ENCODE measurements at places on chromosomes 13 and 19.

- DNase-seq = no peak
Measured at GRCh38 chr13:72489751-72490150, 237.7 kb downstream of the MZT1 start.

- no peak for DNase-seq
Measured at GRCh38 chr13:25846222-25846984, 205.4 kb downstream of the SHISA2 start.

DNA sequence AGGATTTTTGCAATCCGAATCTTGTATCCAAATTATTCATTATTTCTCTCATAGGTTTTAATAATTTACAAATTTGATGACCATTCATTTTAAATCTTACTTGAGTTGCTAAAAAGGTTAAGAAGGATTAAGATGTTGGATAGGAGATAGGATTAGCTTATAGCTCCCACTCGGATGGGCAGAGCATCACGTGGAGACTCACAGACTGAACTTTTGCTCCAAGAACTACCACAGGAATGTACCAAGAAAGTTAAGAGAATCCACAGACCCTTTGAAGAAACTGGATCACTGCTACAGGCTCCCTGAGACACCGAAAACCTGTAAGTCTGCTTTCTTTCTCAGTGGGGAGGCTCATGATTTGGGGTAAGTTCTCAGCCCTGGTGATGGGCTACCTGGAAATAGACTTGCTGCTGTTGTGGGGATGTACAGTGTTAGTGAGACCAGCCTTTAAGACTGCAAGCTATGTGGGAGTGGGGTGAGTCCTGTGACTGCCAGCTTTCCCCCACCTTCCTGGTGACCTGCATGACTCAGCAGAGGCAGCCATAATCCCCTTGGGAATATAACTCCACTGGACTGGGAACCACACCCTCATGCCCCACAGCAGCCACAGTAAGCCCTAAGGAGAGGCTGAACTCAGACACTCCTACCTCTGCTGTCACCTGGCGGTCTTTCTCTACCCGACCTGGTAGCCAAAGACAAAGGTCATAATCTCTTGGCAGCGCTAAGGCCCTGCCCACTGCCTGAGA, 1458.0 kb downstream of the OLFM4 start:
- DNase-seq = no peak

DNA sequence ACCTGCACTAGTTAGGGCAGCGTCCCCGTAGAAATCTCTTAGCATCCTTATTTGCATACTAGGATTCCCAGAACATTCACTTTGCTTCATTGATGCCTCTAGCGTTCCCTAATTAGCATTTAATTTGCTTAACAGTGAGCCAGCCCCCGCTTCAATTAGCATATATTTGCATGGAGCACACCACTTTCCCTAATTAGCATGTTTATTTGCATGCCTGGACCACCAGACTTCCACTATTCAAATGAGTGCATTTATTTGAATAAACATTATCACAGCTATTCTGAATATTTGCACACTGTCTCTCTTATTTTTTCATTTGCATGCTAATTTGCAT, 69.6 kb downstream of the RYR1 start:
- no peak for DNase-seq

DNA sequence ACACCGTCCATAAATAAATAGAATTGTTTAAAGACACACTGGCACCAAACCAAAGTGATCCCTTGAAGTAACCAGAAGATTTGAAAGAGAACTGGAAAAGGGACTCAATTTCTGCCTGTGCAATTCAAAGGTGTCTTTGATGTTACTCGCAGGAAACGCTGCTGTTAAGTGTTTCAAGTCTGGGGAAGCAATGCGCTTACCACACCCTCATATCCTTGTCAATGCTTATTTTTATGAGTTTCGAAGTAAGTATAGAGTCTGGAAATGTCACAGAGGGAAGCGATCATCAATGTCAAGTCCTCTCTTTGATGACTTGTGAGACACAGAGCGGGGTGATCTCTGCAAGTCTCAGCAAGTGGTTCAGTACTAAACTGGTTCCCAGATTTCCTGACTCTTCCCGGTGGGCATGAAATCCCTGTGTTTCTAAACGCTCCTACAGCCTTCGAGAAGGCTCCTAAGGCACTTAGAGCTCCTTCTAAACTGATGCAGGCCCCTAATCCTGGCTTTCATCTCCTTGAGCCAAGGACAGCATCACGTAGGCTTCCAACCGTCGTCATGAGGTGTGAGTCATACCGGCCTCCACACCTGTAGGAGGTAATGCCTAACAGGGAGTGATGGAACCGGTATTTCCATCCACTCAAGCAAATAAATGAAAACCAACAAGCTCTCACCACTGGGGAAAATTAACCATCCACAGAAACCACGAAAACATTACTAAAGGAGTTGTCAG, 22.8 kb downstream of the SYDE1 start:
- peak; percentile 46 for DNase-seq

GRCh38 chr13:48569104-48569666, 36.3 kb upstream of the RCBTB2 start:
- DNase-seq = no peak

- peak; percentile 58 for DNase-seq
Measured at GRCh38 chr19:47713046-47714021, at the start of gene EHD2. Gene EHD2, plus strand, starts transcription at chr19:47713422. Its CDS starts 3,191 bp downstream, at chr19:47716613.

GRCh38 chr13:52845334-52845761, 3.1 kb downstream of the PCDH8 start:
- DNase-seq = peak; percentile 6

GRCh38 chr19:19540715-19541515, 2.9 kb downstream of the CILP2 start:
- peak; percentile 79 for DNase-seq

- no peak for DNase-seq
Measured at GRCh38 chr19:17214508-17215126, 540 bp upstream of the USE1 start.

DNA sequence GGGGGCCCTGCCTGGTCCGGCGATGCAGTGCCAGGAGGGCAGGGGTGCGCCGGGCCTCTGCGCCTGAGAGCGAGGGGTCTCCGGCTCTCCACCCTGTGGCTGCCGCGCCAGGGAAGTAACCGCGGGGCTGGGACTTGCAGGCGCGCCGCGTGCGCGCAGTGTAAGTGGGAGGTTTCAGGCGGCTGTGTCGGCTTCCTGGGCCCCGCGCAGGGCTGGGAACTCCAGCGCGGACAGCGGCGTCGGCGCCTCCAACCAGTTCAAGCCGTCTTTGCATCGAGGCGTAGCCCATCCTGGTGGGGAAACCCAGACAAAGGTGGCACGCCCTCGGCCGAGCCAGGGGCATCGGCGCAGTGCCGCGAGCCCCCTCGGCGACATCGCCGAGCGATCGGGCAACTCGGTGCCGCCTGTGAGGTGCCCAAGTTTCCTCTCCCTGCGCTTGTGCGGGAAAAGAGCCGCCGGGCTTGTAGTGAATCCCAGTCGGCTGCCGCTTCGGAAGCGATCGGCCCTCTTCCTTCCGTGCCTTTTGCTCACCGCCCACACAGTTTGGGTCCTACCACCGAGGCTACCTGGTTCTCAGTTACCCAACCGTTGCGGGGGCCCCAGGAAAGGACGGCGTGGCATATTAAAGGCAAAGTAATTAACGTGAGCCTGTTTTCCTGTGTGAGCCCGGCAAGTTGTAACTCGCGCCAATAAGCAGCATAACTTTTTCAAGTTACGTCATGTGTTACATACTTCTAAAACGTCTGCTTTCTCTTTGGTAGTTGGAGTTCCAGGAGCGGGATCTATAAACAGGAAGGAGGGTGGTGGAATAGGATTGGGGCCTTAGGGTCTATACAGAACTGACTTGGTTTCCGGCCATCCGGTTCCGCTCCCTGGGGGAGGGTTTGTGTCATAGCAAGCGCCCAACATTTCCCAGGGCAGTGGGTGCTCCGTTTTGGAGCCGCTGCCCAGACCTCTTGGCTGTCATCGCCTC, 1.2 kb downstream of the LRCH1 start:
- DNase-seq = peak; percentile 81

DNA sequence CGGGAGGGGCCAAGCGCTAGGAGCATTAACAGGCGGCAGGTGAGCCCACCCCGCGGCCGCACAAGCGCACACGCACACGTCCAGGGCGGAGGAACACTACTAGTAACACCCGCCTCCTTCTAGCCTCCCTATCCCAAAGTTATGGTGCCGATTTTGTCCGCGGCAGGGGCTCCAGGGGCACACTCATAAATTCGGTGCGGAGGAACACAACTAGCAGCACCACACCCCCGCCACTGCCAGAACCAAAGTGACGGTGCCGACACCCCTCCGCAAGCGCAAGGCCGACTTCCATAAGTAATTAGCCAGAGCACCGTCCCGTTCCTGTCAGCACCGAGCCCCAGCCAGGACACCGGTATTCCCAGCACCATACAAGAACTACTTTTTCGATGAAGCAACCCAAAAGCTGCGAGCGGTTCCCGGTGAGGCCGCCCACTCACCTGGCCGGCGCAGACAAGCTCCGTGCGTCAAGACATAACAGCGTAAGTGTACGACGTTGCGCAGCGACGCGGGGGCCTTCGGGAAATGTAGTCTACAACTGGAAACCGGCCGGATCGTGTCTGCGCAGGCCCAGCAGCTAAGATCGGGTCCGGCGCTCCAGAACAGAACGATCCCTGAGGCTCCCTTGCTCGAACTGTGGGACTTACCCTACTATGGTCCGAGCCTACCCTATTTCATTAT, at the start of the genes ZNF540 and ZNF571:
ZNF540 (plus strand) TSS at position 573 of the 678 bp plus-strand sequence. CDS start 3,572 bp downstream, outside the sequence.
ZNF571 (minus strand) TSS at position 489 of the 678 bp plus-strand sequence. CDS start 8,116 bp downstream, outside the sequence.
- DNase-seq = peak; percentile 90

DNA sequence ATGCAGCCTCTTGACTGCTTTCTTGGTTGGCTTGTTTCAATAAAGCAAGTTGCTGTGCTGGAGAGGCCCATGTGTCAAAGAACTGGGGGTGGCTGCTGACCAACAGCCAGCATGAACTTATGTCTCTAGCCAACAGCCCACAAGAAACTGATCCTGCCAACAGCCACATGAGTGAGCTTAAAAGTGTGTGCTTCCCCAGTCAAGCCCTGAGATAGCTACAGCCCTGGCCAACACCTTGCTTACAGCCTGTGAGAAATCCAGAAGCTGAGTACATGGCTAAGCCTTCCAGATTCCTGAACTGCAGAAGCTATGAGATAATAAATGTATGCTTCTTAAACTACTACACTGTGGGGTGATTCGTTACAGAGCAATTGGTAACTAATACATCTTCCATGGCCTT, 38.9 kb upstream of the IPO5 start:
- DNase-seq = no peak

DNA sequence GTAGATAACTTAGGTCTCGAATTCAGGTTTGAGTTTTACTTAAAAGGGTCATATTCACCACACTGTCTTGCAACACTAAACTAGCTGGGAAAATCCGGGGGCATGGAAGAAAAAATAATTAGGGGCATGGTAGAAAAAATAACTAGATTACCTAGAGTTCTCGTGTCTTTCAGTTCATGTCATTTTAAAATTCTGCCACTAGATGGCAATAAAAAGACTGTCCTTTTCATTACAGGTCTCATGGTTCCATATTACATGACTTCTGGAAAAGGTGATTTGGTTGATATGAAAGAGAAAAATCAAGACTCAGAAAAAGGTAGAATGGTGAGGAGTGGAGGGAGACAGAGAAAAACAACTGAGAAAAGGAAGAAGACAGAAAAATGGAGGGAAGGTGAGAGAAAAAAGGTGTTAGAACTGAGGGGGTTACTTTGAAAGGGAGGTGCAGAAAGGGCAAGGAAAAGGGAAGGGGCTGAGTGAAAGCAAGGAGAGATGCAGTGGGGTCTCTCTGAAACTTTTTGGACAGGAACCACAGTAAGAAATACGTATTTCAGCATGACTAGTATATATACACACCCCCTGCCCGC, 299.0 kb downstream of the KLF12 start:
- no peak for DNase-seq

- DNase-seq = no peak
Measured at GRCh38 chr13:20131057-20131832, 29.6 kb downstream of the GJA3 start.

DNA sequence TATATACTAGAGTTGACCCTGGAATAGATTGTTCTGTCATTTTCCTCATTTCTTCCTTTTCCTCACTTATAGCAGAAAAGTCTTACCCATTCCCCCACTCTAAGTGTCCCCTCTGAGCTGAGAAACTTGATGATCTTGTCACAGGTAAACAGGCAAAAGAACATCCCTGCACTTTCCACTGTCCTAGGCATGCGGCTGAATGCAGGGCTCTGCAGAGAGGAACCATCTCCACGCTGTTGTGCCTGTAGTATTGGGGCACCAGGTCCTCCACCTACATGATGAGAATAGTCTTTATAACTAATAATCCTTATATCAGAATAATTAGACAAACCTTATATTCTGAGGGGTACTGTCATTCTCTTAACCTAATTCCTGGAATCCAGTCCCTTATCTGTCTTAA, 211.3 kb downstream of the RBM26 start:
- DNase-seq = no peak

DNA sequence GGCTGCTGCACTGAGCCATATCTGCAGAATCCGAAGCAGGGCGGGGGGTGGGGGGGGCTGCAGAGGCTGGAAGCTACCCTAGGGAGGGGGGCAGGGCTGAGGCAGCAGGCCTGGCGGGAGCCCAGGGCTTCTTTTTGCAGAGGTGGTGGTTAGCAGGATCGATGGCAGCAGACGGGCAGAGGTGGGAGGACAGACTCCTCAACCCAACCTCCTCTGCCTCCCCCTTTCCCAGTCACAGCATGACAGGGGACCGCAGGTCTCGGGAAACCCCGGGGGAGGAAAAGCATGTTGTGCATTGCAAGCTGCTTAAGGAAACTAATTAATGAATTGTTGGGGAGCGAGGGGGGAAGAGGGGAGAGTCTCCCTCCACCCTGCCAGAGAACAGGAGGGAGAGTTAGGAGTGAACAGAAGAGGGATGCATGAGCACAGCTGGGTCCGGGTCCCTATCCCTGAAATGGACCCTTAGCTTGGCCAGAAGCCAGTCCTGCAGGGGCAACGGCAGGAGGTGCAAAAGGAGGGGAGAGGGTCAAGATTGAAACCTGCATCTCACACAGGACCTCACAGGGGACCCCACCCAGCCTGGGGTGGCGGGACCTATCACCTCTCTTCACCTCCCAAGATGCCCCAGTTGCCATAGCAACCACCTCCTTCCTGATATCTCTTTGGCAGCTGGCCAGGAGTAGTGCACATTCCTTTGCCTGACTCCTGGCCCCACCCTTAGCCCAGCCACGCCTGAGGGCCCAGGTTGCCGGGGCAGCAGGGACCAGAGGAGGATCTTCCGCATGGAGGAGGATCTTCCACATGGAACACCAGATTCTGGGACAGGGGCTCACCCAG, 1.8 kb downstream of the FXYD7 start:
- no peak for DNase-seq

GRCh38 chr13:99766641-99767045, 204.9 kb downstream of the ZIC5 start:
- no peak for DNase-seq

GRCh38 chr19:42352301-42353259, 27.1 kb downstream of the MEGF8 start:
- peak; percentile 50 for DNase-seq

- no peak for DNase-seq
Measured at GRCh38 chr13:110499621-110500281, 61.8 kb downstream of the RAB20 start.

DNA sequence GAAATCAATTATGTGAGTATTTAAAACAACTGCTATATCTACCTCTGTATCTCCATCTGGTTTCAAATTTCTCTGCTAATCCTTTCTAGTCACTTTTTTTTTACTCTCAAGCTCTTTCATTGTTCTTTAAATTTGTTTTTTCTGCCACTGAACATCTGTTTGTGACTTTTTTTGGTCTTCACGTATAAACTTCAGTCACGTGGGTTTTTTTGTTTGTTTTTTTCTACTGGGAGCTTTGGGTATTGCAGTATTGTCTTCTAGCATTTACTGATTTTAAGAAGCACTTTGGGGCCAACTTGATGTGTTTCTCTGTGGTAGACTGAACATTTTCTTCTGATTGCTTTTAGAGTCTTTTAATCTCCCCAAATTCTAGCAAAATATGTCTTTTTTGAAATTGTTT, 262.6 kb upstream of the RXFP2 start:
- no peak for DNase-seq
